ENCODE measurements at places on chromosomes 13 and 19.

- DNase-seq: no peak
These were observed 23.0 kb upstream of the ZNF730 start for GRCh38 chr19:23093832-23094231.

DNA sequence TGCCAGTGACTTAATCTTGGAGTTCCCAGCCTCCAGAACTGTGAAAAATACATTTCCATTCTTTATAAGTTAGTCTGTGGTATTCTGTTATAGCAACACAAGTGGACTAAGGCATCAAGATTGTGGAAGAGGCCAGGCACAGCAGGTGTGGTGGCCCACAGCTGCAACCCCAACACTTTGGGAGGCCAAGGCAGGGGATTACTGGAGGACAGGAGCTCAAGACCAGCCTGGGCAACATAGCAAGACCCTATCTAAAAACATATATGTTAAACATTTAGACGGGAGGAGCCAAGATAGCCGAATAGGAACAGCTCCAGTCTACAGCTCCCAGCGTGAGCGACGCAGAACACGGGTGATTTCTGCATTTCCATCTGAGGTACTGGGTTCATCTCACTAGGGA lies 310.4 kb downstream of the FOXO1 start:
- DNase-seq: no peak

DNA sequence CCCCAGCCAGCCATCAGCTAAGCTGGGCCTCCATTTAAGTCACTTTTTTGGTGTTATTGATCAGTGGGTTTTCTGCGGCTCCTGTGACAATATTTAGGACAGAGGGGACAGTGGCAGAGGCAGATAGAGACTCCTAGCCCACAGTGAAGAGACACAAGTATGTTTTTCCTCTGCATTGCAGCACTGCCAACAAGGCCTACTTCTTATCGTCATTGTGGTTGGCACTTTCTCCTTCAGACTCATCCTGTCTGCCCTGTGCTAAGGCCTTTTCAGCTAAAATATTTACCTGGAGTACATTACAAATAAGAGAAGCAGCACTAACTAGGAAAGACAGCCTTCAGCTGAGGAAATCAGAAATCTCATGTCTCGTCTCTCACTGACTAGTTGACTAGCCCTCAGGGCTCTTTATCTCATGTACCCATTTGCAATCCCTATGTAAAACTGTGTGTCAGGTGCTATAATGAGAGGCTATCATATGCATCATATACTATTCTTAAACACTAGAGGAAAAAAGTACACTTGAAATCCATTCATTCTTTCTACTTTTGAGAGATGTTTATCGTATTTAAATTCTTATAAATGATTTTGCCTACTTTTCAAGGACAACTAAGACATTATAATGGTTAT lies 62.2 kb downstream of the ZAR1L start:
- no peak for DNase-seq

DNA sequence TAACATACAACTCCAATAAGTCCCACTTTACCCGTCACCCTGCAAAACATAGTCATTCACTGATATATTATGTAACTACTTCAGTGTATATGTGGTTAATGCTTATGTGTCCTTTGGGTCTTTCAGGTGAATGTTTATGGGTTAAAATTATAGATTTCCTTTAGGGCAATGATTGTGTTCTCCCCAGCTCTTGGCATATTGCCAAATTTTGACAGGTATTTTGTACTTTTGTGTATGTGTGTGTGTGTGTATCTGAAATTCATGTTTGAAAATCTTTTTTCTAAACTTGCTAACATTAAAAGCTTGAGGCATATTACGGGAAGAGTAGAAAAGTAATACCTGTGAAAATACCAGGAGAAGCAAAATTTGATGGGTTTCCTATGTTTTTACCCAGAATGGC lies 8.2 kb downstream of the CDK8 start:
- no peak for DNase-seq

DNA sequence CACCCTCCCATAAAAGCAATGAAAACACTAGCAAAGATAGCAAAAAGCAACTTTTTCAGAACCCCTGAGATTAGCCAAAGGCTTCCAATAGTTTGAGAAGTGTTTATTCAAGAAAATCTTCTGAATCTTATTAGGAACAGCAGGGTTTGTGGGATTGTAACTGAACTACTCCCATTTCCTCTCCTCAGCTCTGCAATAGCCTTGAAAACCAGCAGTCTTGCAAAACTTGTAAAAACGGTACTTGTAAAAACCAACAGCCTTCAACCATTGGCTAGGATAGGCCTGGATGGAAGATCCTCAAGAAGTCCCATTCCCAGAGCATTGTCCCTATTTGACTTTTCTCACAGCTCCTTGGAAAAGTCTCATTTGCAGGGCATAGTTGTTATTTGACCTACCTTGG lies 12.1 kb downstream of the RNASEH2B start:
- DNase-seq: no peak

- DNase-seq: no peak
These were observed 10.7 kb downstream of the ZNF846 start for GRCh38 chr19:9757544-9758501.

GRCh38 chr13:35472323-35472881 lies 4.1 kb downstream of the MAB21L1 start:
- DNase-seq: no peak

DNA sequence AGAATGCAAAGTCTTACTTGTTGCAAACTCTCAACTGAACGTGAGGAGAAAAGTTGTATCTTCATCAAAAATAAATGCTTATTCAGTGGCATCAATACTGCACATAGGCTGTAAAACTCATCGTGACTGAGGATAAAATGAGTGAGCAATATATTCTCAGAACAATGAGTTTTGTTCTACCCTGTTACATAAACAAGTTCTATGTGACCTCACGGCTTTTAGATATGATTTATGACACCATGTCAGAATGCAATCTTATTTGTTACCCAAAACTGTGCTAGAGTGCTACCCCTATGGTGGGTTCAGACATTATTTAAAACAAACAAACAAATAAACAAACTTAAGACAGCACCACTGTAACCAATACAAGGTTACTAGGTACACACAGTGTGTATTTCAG lies 55.4 kb downstream of the FOXO1 start:
- no peak for DNase-seq

DNA sequence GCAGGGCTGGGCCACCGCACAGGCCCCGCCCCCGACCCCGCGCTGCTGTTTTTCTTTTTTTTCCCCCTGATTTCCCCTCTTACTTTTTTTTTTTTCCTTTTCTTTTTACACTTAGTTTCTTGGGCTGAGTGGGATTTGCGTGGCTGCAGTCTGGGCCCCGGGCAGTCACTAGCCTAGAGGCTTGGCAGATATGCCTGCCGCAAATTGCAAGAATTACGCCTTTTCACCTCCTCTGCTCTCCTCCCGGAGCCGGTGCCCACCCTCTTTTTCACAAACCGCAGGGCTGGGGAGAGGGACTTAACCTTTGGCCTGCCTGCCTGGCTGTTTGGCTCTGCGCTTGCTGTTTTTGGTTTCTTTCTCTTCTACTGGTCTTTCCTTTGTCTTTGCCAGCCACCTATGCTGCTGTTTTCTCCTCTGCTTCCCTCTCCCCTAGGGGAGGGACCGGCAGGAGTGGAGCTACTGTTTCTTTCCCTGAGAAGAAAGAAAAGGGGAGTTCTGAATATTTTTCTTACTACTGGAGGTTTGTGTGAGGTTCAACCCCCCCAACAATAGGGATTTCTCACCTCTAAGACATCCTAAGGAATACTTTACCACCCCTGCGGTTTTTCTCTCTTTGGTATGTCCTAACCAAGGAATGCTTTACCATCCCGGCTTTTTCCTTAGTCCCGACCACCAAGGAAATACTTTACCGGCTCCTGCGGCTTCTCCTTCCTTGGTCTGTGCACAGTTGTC lies 11.0 kb downstream of the ZNF552 start:
- DNase-seq: no peak

- DNase-seq: no peak
These were observed 890.5 kb downstream of the UQCRFS1 start for GRCh38 chr19:28322491-28322890.

GRCh38 chr19:13152356-13152973 lies 2.3 kb downstream of the IER2 start:
- peak; percentile 76 for DNase-seq

- DNase-seq: no peak
These were observed 53.7 kb downstream of the LACC1 start for GRCh38 chr13:43933378-43933777.

GRCh38 chr13:27120011-27120410 lies 51.6 kb downstream of the USP12 start:
- DNase-seq: no peak

GRCh38 chr19:45691516-45692186 lies at the start of gene SNRPD2:
TSS of gene SNRPD2 (minus strand) at chr19:45691953. CDS start at chr19:45691888, 65 bp downstream.
- peak; percentile 89 for DNase-seq

DNA sequence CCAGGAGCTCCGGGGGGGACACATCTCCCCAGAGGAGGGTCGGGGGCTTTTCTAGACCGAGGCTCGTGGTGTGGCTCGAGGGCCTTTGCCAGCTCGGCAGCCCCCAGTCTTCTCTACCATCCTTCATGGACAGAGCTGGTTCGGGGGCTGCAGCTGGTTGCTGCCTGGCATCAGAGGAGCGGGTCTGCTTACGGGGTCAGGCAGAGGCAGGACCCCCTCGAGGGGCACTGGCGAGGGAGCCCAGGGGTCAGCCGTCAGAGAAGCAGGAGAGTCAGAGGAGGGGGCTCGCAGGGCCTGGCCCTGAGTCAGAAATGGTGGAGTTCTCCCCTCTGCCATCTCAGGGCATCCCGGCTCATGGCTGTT lies 123.5 kb downstream of the KDM4B start:
- DNase-seq: no peak

DNA sequence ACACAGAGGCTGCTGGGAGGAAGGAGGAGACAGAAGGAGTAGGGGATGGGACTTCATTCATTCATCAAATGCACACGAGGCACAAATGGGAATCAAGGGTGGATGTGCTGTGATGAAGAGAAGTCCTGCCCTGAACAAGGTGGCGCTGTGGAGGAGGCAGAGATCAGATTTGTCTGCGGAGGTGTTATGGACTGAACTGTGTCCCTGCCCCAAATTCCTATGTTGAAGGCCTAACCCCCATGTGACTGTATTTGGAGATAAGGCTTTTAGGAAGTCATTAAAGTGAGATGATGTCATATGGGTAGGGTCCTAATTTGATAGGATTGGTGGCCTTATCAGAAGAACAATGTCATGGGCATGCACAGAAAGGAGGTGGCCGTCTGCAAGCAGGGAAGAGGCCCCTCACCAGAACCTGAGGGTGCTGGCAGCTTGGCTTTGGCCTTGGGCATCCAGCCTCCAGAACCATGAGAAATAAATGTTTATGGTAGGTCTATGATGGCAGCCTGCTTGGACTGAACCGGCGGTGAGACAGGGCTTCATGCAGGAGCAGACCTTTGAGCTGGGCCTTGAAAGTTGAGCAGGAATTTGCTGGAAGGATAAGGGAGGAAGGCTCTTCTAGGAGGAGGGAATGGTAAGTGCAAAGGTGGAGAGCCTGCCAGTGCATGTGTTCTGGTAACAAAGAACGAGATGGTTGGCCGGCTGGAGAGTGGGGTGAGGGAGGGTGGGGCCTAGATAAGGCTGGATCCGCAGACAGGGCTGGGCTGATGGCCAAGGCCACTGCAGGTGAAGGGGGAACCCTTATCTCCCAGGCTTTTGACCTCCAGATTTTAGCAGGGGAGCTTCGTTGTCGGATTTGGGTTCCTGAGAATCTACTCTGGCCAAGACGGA lies 2.7 kb upstream of the CEBPA start:
- no peak for DNase-seq

- DNase-seq: no peak
These were observed 3.4 kb downstream of the GGN start for GRCh38 chr19:38384209-38385027.

DNA sequence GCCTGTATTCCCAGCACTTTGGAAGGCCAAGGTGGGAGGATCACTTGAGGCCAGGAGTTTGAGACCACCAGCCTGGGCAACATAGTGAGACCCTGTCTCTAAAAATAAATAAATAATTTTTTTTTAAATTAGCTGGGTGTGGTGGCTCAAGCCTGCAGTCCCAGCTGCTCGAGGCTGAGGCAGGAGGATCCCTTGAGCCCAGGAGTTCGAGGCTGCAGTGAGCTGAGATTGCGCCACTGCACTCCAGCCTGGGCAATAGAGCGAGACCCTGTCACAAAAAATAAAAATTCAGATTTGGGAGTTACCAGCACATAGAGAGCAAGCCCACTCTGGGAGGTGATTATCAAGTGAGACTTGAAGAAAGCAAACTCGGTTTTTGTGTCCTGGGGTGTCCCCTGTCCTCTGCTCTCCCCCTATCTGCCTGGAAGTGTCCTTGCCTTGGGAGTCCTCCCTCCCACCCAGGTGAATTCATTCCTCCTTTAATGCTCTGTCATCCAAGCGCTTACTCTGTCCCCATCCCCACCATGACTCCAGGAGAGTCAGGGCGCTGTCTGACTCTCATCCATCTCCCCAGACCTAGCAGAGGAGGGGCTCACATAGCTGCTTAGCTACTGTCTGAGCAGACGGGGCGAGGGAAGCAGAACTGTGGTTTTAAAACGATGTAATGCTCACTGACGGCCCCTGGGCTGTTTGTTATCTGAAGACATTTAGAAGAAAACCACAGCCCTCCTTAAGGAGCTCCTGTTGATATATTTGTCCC lies 146.8 kb downstream of the STK24 start:
- no peak for DNase-seq

DNA sequence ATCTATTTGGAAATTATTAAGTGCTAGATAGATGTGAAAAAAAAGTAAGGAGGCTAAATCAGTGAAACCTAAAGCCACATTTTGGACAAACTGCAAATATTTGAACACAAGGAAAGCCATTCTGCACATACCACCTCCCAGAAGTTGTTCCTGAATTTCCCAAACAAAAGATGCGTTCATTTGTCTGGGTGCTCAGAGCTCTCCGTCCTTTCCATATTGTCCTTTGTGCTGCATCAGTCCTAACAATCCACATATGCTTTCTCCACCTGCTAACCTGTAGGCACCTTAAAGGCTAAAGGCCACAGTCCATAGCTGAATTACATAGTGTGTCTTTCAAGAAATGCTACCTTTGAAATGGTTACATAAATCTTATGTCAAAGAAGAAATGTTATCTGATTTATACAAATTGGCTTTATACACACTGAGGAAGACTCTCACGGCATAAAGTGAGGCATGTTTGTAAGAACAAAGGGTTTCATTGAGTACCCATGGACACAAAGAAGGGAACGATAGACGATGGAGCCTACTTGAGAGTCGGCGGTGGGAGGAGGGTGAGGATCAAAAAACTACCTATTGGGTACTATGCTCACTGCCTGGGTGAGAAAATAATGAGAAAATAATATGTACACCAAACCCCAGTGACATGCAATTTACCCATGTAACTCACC lies 182.0 kb downstream of the RGCC start:
- no peak for DNase-seq

- DNase-seq: no peak
These were observed 9.3 kb downstream of the BORA start for GRCh38 chr13:72737033-72737432.

- DNase-seq: no peak
These were observed 17.0 kb upstream of the DOCK9 start for GRCh38 chr13:98994896-98995295.

GRCh38 chr13:104872153-104872552 lies 1663.3 kb downstream of the EFNB2 start:
- no peak for DNase-seq

Data from NCI-H1694 (cell line).